ENCODE measurements at places on chromosomes 12 and 14. TPM values are rescaled to one million over a fixed set of nuclear protein-coding genes. Genes with fewer than 3 reads are reported as not detected.

The ANO2 gene
- total RNA-seq: not detected

The VCPKMT gene
- total RNA-seq: 11.4 TPM

The IL22 gene
- not detected for total RNA-seq

The OR4E2 gene
- not detected for total RNA-seq

The KRT6B gene
- total RNA-seq: not detected

The RAD9B gene
- total RNA-seq: 1.7 TPM

The PAWR gene
- 5.5 TPM for total RNA-seq

The SALL2 gene
- 3.5 TPM for total RNA-seq

The DLGAP5 gene
- total RNA-seq: 84.0 TPM
